ENCODE measurements at places on chromosomes 6 and 20.

GRCh38 chr20:3980260-3981131, 34.9 kb downstream of the RNF24 start:
- DNase-seq, result no peak

- no peak for DNase-seq
Observed at GRCh38 chr20:61436283-61436666, 184.2 kb downstream of the CDH4 start.

GRCh38 chr20:57065646-57066045, 200.8 kb downstream of the BMP7 start:
- DNase-seq, result no peak

DNA sequence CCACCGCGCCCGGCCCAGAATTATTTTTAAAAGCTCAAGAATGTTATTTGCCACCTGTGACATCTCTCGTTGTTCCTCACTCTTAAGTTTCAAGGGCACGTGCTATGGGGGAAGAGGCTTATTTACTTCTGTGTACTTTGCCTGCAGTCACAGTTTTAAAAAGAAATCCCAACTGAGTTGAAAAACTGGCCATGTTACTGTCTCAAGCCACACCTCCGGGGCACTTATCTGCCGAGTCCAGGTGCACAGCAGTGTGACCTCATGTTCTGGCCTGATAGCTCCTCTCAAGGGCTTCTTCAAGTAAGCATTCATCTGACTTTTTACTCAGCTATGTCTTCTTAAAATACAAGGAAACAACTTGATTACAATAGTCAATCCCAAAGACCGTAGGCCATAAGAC, 34.5 kb downstream of the SHLD1 start:
- no peak for DNase-seq

- no peak for DNase-seq
Observed at GRCh38 chr20:60727425-60727824, 524.6 kb upstream of the CDH4 start.

DNA sequence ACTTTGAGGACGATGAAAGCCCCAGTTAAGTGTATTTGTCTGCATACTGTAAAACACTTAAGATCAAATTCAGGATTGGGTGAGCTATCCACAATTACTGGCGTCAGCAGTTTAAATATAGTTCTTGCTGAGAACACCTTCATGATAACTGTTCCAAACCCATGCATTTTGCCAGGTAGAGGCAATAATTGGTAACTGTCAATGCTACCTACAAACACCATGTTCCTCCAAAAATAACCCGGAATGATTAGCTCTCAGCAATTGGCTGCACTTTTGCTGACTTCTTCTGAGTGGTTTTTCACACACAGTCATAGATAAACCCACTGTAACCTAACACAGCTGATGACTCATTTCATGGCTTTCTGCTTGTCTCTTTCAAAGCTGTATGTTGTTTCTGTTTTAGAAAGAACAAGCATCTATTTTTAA, 1358.6 kb upstream of the GJE1 start:
- DNase-seq, result peak; percentile 56

DNA sequence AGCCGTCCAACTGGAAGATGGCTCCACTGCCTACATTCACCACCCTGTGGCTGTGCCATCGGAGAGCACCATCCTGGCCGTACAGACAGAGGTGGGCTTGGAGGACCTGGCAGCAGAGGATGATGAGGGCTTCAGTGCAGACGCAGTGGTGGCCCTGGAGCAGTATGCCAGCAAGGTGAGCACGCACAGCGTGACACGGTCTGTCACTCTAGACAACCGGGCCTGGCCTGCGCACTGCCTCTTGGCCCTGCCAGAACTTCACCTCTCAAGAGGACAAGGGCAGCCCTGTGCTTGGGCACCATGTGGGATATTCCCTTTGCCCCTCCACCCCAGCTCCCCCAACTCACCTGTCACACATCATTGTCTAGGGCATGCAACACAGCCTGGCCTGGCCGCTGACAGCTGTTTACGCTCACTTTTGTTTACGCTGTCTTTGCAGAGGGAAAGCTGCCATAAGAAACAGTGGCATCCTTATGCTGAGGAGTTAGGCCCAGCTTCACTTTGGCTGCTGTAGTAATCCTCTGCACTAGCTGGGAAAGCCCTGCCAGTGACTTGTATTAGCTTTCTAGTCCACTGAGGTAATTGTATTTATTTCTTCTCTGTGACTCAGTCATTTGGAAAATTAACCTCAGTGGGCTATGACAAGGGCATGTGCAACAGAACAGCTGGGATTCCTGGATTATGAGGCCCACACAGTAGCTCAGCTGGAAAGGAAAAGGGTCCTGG, 9.8 kb upstream of the DEF6 start:
- DNase-seq, result no peak

DNA sequence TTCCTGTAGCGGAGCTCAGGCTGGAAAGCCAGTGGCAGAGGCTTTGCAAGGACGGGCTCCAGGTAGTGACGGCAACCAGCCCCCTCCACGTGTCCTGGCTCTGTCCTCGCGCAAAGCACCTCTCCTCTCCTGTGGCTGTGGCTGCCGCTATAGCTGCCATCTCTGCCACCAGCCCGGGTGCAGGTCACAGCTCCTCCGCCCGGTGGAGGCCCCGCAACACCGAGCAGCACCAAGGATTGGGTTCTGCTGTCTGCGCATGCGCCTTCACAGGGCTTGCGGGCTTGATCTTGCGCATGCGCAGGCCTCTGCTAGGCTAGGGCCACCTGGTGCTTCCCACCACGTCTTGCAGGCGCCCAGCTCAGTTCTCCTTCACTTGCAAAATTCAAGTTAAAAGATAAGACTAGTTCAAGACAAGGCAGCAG, 625.4 kb downstream of the QKI start:
- DNase-seq, result no peak

- DNase-seq, result no peak
Observed at GRCh38 chr6:21273451-21273850, 320.1 kb upstream of the SOX4 start.

- no peak for DNase-seq
Observed at GRCh38 chr20:8356806-8357205, 224.7 kb downstream of the PLCB1 start.

DNA sequence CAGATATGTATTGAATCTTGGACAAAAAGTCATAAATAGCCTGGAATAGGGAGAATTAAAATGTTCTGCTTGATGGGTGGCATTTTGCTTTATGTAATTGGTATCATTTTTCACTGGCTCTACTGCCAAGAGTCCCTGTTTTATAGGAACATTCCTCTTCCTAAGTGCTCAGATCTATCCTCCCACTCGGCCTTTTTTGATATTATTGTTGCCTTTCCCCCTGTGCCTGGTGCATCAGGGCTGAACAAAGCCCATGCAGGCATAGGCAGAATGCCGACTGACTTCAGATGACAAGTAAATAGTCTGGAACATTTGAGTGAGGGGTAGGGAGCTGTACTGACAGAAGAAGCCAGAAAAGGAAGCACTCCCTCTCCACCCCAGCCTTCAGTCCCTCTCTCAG, 127.0 kb downstream of the PKHD1 start:
- DNase-seq, result no peak

DNA sequence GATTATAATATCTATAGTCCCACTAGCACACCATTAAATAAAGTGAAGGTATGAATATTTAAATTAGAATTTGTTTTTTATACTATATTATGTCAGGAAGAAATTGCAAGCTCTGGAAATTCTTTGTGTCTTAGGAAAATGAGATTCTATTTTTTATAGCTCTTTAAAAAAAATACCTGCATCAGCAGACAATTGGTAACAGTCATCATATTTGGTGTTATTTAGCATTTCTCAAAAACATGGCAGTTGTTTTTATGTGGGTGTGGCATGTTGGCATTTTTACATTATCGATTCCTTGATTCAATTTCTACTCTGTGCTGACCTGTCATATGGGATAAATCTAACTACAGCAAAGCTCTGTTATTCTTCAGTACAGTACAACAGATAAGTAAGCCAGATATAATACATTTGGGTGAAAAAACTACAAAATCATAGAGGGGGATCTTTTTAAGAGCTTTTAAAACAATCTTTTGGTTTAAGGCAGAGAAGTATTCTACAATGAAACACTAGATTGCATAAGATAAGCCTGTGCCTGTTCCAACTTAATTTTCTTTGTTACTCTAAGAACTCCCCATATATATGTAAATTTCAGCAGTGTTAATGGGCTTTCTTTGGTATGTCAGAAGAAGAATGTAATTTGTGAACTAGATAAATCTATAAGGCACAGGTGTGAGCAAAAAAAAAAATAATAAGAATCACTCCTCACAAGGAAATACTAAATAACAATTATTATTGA, 71.5 kb downstream of the LAMA2 start:
- no peak for DNase-seq

DNA sequence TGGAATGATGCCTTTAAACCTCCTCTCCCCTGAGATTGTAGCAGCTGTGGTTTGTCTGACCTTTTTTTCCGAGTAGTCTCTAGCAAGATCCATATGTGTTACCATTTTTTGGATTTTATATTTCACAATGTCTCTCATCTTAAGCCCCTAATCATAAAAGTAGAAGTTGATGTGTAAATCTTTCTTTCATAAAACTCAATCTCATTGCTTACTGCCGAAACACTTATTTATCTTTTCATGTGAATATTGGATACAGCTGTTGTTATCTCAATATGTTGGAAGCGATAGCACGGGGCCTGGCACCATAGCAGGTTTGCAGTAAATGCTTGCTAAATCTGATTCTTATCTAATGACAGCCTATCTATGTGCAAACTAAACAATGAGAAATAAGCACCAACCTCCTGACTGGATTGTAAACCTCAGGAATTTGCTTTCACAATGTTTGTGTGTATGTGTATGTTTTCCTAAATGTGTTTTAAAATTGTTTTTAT, 14.2 kb downstream of the SMPDL3A start:
- no peak for DNase-seq

DNA sequence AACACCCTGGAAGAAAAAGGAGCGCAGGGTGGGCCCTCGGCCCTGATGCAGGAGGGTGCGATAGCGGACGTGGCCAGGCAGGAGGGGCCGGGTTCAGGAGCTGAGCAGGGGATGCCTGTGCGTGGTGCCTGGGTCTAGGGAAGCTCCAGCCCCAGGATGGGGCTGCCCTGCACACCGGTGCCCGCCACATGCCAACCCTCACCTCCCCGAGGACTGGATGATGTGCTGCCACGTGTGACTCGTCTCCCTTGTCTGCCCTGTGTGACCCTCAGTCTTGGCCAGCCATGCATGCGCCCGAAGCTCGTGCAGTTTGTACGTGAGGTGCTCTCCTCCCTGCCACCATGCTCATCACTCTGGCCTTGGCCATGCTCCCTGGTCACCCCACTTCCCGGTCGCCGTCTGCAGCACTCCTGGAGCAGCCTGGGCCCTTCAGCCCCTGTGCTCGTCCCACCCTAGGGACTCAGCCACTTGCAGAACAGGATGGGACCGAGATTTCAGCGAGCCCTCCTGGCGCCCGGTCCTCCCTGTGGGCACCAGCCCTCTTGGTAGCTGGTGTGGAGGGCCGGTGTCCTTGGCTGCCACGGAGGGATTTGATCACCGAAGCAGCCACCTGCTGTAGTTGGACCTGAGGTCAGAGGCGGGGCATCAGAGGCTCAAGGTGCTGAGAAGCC, 4.3 kb upstream of the COL20A1 start:
- no peak for DNase-seq

- no peak for DNase-seq
Observed at GRCh38 chr6:89834884-89835792, 5.5 kb downstream of the CASP8AP2 start.

- DNase-seq, result no peak
Observed at GRCh38 chr20:8777911-8778310, 291.0 kb upstream of the PLCB4 start.

GRCh38 chr6:63923139-63923739, 287.6 kb downstream of the PHF3 start:
- no peak for DNase-seq

DNA sequence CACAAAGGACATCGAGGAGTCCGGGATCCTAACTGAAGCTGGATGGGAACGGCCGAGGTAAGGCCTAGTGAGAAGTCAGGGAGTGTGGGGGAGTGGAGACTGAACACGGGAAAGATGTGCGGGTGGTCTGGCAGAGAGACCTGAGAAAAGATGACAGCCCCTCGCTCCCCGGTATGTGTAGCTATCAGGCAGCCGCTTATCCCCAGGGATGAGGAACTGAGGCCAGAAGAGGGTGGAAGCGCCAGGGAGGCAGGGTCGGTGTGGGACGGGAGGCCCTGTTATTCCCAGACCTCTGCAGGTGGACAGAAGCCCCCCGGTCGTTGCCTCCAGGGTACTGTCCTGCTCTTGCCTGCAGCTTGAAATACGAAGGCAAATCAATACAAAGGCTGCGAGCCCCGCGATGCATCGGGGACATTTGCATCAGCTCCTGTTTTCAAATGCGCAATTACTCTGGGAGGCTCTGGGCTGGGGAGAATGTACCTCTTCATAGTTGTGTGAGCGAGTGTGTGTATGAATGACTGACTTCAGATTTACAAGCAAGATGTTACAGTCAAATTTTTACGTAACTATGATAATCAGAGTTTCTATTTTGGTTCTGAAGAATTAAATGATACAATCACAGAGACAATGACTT, 221.3 kb downstream of the QKI start:
- no peak for DNase-seq

DNA sequence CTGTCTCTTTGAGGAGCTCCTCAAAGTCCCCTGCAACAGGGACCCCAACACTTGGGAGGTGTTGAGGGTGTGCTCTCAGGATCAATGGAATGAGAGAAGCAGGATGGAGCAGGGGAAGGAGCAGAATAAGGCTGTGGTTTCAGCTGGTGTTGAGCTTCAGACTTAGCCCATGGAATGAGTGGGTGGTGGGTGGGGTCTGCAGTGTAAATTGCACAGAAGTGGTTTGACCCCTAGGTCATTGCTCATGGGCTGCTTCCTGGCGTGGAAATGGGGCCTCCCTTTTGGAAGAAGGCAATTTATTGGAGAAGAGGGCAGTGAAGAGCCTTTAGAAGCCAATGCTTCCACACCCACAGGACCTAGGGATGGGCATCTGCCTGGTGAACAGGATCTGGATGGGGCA, 37.0 kb upstream of the KCNG1 start:
- no peak for DNase-seq

GRCh38 chr6:113632220-113632864, 224.8 kb upstream of the MARCKS start:
- DNase-seq, result peak; percentile 77

DNA sequence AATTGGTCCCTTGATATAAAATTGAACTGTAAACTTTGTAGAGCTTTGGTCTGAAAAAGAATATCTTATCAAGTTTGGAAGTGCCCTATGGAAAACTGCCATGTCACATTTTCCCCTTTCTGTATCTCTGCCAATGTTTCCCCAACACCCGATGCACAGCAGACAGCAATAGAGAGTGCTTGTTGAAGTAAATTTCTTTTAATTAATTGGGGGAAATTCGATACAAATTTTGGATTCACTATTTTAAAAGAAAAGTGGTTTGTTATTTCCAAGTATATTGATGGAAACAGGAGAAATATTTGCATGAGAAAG, 208.1 kb downstream of the OGFRL1 start:
- no peak for DNase-seq

GRCh38 chr20:10674684-10675449, 1.1 kb upstream of the JAG1 start:
- peak; percentile 59 for DNase-seq

DNA sequence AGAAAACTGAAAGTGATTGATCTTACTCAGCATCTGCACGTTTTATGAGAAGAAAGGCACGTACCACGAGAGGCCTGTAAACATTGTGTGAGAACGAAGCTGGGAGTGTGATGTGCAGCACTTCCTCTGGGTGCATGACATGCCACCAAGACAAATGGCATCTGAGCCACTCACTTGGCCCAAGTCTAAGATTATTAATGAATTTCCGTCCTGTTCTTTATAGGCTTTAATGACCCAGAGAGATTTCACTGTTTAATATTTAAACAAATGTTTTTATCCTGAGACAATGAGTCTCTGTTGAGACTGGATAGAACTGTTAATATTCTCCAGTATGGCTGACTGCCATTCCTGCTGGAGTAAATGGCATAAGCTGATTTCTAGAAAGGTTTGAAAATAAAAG, 172.6 kb upstream of the PHACTR1 start:
- DNase-seq, result no peak

- peak; percentile 67 for DNase-seq
Observed at GRCh38 chr20:49775229-49775693, 37.4 kb upstream of the SLC9A8 start.

All from HS-27A (cell line).